PC-3 (cell line): ENCODE measurements at places on chromosomes 7 and 10. TPM values are rescaled to one million over a fixed set of nuclear protein-coding genes. Genes with fewer than 3 reads are reported as not detected.

DNA sequence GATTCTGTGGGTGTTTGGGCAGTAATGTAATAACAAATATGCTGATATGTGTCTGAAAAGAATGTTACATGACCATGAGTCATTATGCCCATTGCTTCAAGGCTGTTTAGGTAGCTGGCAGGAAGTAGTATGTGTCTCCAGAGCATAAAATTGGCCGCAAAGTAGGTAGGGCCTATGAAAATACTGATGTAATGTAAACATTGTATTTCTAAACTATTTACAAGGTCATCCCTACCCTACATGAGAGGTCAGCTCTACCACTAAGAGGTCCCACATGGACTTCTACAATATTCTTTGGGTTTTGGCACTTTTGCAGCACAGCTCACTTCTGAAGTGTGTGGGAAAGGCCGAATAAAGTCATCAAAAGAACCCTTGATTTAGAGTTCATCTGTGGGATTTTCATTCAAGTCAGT lies 301.9 kb downstream of the AHR start:
- peak overlapping the region; percentile 95 for H3K27ac ChIP-seq

AKR1B1 gene
- total RNA-seq, result 1.6 TPM in 1 of 2 replicates, not detected in the other

DNA sequence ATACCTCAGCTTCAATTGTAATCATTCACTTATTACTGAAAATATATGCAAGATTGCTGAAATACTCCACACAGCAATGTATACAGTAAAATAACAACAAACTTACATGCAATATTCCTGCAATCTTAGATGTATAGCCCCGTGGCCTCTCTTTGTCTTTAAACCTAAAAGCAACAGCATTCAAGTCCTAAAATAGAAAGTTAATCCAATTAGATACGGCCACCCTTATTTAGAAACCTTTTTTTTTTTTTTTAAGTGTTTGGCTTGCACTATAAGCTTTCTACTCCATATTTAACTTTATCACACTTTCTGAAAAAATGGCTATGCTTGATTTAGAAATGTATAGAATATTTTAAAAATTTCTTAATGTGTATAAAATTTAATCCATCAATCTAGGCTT lies 67.6 kb downstream of the IDE start:
- H3K27ac ChIP-seq, result no peak overlapping the region
- peaks cover 8% of the 10 kb centered on the region for H3K36me3 ChIP-seq
- no peak overlapping the region for H3K4me3 ChIP-seq

- no peaks in the 10 kb centered on the region for H3K36me3 ChIP-seq
- H3K4me1 ChIP-seq, result peaks cover 10% of the 10 kb centered on the region
- no peak overlapping the region for H3K27ac ChIP-seq
- H3K4me3 ChIP-seq, result no peak overlapping the region
Measured at GRCh38 chr10:3563298-3563697, 221.7 kb downstream of the KLF6 start.

DNA sequence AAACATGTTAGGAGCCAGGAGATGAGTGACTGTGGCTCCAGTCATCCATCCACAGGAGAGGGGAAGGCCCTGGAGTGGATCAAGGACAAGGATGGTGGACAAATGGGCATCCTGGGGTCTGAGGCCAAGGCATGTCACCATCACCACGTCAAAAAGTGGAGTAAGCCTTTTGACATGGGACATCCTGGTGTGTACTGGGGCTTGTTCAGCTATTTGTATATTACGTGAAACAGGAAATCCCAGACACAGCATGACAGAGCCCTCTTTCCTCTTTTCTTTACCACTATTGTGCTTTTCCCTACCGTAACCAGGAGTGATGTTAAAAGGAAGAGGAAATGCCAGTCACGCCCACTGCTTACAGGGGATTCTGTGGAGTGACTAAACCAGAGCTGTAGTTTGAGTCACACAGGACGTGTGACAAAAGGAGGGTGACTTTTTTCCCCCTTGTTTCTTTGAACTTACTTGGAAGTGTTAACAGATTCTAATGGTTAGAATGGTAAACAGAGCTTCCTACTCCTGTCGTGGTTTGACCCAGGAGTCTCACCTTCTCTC lies 15.4 kb downstream of the ACSL5 start:
- no peaks in the 10 kb centered on the region for H3K27me3 ChIP-seq
- peaks cover 23% of the 10 kb centered on the region for H3K4me1 ChIP-seq
- peak; percentile 81 for DNase-seq
- H3K27ac ChIP-seq, result peak overlapping the region; percentile 68
- H3K4me3 ChIP-seq, result no peak overlapping the region
- no peaks in the 10 kb centered on the region for H3K36me3 ChIP-seq

- no peaks in the 10 kb centered on the region for H3K27me3 ChIP-seq
- H3K27ac ChIP-seq, result no peak overlapping the region
- H3K4me3 ChIP-seq, result no peak overlapping the region
- no peak for DNase-seq
- H3K36me3 ChIP-seq, result no peaks in the 10 kb centered on the region
Measured at GRCh38 chr7:130794619-130794922, 60.6 kb upstream of the KLF14 start.

DNA sequence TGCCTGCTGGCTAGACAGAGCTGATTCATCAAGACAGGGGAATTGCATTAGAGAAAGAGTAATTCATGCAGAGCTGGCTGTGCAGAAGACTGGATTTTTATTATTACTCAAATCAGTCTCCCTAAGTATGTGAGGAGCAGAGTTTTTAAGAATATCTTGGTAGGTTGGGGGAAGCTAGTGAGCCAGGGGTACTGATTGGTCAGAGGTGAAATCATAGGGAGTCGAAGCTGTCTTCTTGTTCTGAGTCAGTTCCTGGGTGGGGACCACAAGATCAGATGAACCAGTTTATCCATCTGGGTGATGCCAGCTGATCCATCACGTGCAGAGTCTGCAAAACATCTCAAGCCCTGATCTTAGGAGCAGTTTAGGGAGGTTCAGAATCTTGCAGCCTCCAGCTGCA lies 39.8 kb downstream of the FOXI2 start:
- H3K4me3 ChIP-seq, result no peak overlapping the region
- H3K27me3 ChIP-seq, result no peaks in the 10 kb centered on the region
- no peak for DNase-seq
- H3K4me1 ChIP-seq, result no peaks in the 10 kb centered on the region
- no peak overlapping the region for H3K27ac ChIP-seq
- H3K36me3 ChIP-seq, result no peaks in the 10 kb centered on the region

DNA sequence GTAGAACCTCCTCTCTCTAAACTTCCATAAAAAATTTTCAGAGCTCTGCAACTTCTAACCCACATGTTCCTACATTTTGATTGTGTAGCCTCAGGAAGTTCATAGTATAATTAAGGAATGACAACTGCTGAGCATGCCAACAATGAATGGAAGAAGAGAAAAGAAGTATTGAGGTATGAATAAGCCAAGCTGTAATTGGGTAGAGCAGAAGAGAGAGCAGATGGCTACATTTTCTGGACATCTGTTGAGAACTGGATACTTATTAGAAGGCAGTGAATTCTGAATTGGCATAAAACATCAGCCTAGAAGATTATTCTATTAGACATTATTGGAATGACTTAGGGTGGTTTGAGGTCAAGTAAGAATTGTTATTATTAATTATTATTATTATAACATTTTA lies 728.3 kb upstream of the PHF14 start:
- no peak for DNase-seq
- H3K36me3 ChIP-seq, result no peaks in the 10 kb centered on the region
- H3K27ac ChIP-seq, result no peak overlapping the region

GRCh38 chr7:105932835-105933477 lies 30.1 kb upstream of the CDHR3 start:
- peaks cover 7% of the 10 kb centered on the region; the same call in 1 of the 2 replicates for H3K4me1 ChIP-seq
- no peaks in the 10 kb centered on the region for H3K36me3 ChIP-seq
- no peak overlapping the region for H3K27ac ChIP-seq
- no peak overlapping the region for H3K4me3 ChIP-seq

PRRT4 gene
- total RNA-seq, result 0.36 and 0.69 TPM in 2 replicates

DNA sequence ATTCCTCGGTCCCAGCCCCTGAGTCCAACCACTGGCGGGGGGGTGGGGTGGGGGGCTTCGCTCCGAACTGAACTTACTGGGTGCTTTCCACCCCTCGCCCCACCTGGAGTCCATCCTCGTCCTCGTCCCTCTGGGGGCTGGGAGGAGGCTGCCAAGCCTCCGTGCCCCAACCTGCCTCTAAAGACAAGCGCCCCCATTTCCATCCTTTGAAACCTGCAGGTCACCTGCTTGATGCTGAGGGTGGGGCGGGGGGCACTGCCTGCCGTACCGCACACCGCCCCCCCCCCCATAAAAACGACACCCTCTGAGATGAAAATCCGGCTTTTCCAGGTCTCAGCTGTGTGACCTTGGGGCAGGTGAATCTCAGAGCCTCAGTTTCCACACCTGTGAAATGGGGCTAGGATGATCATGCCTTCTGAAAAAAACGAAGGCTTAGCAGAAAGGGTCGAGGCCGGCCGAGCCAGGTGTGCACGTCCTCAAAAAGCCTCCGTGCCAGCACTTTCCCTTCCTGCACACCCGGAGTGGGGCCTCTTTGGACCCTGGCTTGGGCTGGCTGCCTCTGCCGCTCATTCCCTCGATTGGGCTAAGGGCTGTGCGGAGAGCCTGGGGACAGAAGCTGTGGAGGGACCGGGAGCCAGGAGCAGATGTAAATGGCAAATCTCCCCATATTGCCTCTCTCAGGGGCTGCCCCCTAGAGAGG lies 967 bp downstream of the ELFN1 start:
- 0 out of 2 replicates have a peak, but pooled peaks cover 5% of the 10 kb centered on the region for H3K4me1 ChIP-seq
- peaks cover 66% of the 10 kb centered on the region for H3K27me3 ChIP-seq
- DNase-seq, result no peak

MOGAT3 gene
- not detected in 2 replicates for total RNA-seq

DNA sequence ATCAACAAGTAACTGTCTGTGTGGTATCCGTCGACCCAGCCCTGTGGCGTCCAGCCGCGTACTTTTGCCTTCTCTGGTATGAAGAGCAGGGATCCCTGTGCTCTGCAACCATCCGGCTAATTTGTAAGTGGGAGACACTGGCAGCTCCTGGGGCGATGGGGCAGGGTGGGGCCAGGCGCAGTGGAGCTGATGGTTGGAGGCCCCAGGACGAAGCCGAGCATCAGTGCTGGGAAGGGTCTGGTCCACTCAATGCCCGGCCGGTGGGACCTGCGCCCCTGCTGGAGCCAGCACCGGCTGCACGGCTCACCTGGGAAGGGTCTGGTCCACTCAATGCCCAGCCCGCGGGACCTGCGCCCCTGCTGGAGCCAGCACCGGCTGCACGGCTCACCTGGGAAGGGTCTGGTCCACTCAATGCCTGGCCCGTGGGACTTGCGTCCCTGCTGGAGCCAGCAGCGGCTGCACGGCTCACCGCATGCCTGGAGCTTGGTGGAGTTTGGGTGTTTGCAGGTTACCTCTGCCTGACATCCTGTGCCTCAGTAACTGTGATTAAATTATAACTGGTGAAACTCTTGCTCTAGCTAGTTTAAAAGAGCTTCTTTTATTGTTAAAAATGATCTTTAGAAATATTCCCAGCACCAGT lies 96.1 kb downstream of the NKX6-2 start:
- DNase-seq, result no peak
- H3K27ac ChIP-seq, result no peak overlapping the region
- no peak overlapping the region for H3K4me3 ChIP-seq
- peaks cover 17% of the 10 kb centered on the region for H3K4me1 ChIP-seq

- no peak overlapping the region for H3K4me3 ChIP-seq
- no peak overlapping the region for H3K27ac ChIP-seq
- no peaks in the 10 kb centered on the region for H3K27me3 ChIP-seq
- no peak for DNase-seq
- H3K36me3 ChIP-seq, result no peaks in the 10 kb centered on the region; the same call in 1 of the 2 replicates
- no peaks in the 10 kb centered on the region for H3K4me1 ChIP-seq
Measured at GRCh38 chr10:79608505-79609375, 2.0 kb upstream of the SFTPA1 start.

DNA sequence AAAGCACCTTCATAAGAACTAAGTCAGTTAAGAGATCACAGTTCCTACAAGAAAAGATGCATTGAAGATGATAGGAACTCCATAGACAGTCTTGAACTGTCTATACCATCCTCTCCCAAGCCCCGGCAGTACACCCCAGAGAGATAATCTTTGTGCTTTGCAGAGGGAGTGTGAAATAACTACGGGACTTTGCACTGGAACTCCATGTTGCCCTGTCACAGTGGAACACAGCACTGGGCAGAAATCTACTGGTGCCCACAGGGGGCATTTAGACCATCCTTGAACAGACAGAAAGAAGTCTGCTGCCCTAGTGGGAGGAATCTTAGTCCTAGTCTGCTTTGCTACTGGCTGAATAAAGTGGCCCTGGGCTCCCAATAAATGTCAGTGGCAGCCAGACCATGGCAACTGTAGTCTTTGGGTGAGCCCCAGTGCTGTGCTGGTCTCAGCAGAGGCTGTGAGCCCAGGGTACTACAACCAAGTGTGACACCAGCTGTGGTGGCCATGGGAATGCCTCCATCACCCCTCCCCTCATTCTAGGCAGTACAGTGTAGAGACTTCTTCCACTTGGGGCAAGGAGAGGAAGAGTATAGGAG lies 107.7 kb upstream of the TMEM168 start:
- no peaks in the 10 kb centered on the region for H3K36me3 ChIP-seq
- no peak for DNase-seq
- no peak overlapping the region for H3K27ac ChIP-seq

DNA sequence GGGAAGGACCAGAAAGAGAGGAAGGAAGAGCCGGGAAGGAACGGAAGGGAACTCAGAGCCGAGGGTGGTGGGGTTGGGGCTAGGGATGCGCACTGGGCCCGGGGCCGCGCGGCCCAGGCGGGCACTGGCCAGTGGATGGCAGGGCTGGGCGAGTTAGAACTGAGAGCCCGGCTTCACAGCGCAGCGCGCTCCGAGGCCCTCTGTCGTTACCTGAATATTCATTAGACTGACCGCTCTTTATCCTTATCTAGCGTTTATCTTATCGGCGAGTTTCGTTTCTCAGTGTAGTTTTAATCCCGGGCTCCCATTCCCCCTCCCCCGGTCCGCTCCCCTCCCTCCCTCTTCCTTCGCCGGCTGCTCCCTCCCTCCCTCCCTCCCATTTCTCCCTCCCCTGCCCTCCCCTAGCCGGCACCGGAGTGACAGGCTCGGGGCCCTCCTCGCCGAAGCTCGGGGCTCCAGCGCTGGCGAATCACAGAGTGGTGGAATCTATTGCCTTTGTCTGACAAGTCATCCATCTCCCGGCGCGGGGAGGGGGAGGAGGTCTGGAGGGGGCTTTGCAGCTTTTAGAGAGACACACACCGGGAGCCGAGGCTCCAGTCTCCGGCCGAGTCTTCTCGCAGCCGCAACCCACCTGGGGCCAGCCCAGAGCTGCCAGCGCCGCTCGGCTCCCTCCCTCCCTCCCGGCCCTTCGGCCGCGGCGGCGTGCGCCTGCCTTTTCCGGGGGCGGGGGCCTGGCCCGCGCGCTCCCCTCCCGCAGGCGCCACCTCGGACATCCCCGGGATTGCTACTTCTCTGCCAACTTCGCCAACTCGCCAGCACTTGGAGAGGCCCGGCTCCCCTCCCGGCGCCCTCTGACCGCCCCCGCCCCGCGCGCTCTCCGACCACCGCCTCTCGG lies at the start of gene PAX2:
Gene PAX2 (plus strand): TSS at position 596 of the 895 bp plus-strand sequence. CDS start 679 bp downstream, outside the sequence.
- peaks cover 97% of the 10 kb centered on the region for H3K27me3 ChIP-seq
- peak; percentile 3 for DNase-seq
- H3K27ac ChIP-seq, result no peak within 1 kb of the TSS
- H3K4me3 ChIP-seq, result peak within 1 kb of the TSS; percentile 56
- H3K36me3 ChIP-seq, result no peaks in the 10 kb centered on the region; the same call in 1 of the 2 replicates
- H3K4me1 ChIP-seq, result no peaks in the 10 kb centered on the region

GRCh38 chr7:155356323-155357105 lies 58.8 kb downstream of the INSIG1 start:
- no peaks in the 10 kb centered on the region for H3K4me1 ChIP-seq
- no peak overlapping the region for H3K27ac ChIP-seq
- H3K36me3 ChIP-seq, result no peaks in the 10 kb centered on the region
- H3K27me3 ChIP-seq, result peaks cover 33% of the 10 kb centered on the region
- no peak overlapping the region for H3K4me3 ChIP-seq

HECTD2 gene
- 2.9 and 4.0 TPM in 2 replicates for total RNA-seq

- no peak overlapping the region for H3K27ac ChIP-seq
- no peaks in the 10 kb centered on the region for H3K36me3 ChIP-seq
- H3K27me3 ChIP-seq, result no peaks in the 10 kb centered on the region
- H3K4me1 ChIP-seq, result no peaks in the 10 kb centered on the region
- H3K4me3 ChIP-seq, result no peak overlapping the region
Measured at GRCh38 chr7:46738796-46739195, 817.7 kb upstream of the IGFBP3 start.
